ENCODE measurements at places on chromosomes 11 and 22.

- no peak for DNase-seq
Observed at GRCh38 chr11:16873289-16873688, 134.8 kb downstream of the C11orf58 start.

- DNase-seq = no peak
Observed at GRCh38 chr11:104967534-104968354, 630 bp downstream of the CASP4 start.

- DNase-seq = no peak
Observed at GRCh38 chr11:12172493-12173013, 62.2 kb downstream of the MICAL2 start.

DNA sequence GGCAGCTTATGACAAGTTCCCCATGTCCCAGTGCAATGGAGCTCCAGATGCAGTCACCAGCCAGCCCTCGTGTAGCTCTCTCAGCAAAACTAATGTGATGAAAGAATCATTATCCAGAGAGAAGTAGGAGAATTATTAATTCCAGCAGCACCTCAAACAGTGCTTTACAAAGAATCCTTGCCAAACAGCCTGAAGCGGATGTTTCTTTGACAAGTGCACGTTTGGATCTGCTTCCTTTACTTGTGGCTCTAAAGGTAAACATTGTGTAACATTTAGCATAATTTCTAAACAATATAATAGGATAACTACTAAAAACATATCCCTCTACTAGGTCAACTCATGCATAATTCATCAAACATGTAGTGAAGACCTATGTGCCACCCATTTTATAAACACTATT, 197.0 kb downstream of the FAM181B start:
- DNase-seq = no peak

- no peak for DNase-seq
Observed at GRCh38 chr22:17637490-17638181, 921 bp upstream of the BCL2L13 start.

GRCh38 chr22:37176464-37177061, 11.5 kb downstream of the C1QTNF6 start:
- DNase-seq = no peak

DNA sequence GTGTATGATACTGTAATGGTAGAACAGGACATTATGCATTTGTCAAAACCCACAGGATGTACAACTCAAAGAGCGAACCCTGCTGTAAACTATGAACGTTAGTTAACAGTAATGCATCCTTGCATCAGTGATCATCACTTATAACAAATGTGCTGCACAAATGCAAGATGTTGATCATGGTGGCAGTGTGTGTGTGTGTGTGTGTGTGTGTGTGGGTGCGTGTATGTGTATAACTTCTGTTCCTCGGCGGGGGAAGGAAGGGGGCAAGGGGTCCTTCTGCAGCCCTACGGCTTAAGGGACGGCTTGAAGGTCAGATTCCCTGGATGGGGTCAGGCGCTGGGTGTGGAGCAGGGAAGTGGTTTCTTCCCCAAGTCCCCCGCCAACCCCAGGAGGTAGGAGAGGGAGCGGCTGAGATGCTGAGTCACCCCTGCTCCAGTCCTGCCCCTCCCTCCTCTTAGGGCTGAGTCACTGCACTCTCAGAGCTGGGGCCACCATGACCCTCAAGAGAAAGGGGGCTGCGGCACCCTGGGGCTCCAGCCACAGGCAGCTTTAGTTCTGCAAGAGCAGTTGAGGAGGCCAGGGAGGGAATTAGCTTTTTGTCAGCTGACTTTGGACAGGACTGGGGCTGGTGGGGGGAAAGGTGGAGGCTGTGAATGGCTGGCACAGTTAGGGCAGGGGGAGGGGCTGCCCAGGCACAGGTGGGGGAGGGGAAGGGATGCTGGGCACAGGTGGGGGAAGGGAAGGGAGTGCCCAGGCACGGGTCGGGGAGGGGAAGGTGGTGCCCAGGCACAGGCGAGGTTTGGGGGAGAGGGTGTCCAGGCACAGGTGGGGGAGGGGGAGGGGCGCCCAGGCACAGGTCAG, 8.8 kb upstream of the CTSD start:
- peak; percentile 98 for DNase-seq

GRCh38 chr22:17938484-17938924, 85.9 kb downstream of the MICAL3 start:
- DNase-seq = no peak

DNA sequence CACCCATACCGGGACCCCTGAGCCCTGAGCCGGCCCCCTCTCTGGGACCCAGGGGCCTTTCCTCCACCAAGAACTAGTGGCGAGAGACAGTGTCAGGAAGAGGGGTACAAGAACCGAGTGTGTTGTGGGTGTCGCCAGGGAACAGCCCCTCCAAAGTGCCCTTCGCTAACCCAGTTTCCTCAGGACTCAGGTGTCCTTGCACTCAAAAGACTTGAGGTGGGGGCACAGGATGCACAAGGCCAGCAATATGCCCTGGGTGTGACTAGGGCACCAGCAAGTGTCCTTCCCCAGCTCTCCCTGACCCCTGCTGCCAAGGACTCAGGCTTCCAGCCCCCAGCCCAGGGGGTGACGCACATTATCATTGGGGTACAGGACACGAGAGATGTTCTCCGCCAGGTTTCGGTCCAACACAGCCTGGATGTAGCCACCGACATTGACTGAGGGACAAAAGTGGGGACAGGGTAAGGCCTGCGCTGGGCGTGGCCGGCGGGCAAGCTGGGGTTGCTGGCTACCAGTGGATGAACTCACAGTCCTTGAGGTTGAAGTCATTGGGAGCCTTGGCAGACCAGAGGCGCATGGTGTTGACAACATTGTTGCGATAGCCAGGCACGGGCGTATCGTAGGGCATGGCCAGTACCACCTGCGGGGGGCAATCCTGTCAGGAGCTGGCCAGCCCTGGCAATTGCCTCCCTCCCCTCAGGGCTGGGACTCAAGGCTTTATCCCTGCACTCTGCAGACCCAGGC, 4.7 kb downstream of the PYGM start:
- no peak for DNase-seq

DNA sequence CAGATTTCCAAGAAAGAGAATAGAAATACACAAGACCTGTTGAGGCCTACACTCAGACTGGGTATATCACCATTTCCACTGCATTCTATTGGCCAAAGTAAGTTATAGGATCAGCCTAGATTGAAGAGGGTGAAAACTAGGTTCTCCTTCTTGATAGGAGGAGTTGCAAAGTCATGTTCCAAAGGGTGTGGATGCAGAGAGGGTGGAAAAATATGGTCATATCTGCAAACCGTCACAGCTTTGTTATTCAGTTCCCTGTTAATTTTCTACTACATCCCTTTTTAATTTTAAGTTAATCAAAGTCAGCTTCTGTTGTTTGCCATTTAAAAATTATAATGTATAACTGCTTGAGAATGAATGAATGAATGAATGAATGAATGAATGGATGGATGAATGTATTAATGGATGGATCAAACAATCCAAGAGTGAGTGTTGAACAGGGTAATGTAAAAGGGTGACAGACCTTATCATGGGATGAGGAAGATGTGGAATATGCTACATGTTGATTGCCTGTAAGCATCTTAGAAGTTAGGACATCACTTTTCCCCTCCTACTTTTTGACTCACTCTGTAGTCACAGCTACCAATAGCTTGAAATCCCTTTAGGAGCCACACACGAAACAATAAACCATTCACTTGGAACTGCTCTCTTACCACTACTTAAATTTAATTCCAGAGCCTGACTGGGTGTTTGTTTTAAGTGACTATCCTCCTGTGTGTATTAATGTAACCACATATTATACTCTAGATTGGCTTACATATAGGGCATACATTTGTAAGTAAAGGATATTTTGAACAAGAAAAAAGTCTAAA, 121.5 kb downstream of the CCDC34 start:
- DNase-seq = peak; percentile 61

GRCh38 chr22:20574920-20575353, 67.5 kb downstream of the MED15 start:
- DNase-seq = no peak

- DNase-seq = no peak
Observed at GRCh38 chr11:27294654-27295053, 68.4 kb downstream of the CCDC34 start.

DNA sequence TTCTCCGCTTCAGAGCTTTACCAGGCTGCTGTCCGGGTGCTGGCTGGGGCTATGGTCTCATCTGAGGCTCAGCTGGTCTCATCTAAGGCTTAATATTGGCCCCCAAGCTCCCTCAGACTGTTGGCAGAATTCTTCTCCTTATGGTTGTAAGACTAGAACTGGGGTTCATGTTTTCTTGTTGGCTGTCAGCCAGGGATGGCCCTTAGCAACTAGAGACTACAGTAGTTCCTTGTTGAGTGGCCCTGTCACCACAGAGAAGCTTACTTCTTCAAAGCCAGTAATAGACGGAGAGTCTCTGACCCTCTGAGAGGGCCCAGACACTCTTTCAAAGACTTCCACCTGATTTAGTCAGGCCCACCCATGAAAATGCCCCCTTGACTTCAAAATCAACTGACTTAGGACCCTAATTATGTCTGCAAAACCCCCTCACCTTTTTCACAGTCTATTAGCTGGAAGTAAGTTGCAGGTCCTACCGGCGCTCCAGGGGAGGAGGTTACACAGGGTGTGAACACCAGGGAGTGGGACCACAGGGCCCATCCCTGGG, 24.2 kb upstream of the TREH start:
- DNase-seq = no peak

DNA sequence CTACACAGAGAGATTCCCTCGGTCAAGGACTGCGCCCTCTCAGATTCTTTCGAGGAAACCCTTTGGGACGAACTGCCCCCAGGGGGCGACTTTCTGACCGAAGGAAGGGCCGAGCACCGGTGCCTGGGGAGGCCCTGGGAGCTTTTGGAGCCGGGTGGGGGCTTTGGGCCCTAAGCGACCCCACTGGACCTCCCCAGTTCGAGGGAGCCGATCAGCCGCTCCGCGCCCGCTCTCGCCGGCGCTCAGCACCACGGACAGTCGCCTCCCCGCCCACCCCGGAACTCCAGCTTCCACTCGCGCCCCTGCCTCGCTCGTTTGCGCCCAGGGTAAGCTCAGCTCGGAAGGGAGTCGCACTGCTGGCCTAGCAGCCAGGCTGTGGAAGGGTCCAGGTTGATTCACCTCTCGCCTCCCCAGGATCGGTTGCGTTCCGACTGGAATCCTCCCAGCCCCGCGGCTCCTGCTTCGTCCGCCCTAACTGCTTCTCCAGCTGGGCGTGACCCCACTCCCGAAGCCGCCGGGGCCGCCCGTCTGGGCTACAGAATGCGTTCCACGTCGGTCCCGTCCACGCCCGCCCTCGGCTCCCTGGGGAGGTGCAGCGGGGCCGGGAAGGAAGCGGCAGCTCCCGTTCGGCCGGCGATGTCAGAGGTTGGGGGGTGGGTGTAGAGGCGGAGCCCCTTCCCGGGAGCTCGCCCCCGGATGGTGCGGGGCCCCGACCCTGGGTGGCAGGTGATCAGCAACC, 428 bp downstream of the SCN3B start:
- DNase-seq = peak; percentile 50

DNA sequence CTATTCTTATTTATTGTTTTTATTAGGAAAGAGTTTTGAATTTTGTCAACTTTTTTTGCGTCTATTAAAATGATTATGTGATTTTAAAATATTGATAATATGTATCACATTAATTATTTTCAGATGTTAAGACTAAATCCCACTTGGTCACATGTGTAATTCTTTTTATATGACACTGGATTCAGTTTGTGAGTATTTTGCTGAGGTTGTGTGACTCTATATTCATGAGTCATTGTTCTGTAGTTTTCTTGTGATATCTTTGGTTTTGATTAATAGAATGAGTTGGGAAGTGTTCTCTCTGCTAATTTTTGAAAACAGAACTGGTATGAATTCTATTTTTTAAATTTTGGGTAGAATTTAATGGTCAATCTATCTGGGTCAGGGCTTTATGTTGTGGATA, 317.9 kb downstream of the ETS1 start:
- no peak for DNase-seq

DNA sequence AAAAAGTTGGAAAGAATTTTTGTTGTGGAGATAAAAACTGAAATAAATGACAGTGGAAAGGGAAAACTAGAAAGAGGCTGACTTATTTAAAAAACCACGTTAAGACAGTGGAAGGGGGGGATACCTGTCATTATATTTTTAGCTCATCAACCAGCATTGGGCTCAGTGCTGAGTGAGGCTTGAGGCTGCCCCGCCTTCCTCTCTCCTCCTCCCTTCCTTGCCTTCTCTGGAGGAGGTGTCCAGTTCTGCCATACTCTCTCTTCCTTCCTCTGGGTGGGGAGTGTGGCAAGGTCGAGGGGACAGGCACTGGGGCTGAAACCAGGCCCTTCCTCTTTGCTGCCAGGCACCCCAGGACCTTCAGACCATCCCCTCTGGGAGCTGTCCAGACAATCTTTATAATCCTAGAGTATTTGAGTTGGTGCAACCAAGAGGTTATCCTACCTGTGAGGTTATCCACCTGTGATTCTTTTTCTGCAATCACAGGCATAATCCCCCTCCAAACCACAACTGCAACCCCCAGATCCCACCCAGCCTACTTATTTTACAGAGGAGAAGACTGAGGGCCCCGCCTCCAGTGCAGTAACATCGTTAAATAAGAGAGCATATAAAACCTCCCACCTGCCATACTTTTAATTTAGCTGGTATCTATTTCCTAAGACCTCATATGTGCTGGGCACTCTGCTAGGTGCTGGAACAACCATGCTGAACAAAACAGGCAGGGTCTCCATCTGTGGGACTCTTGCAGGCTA, 578.5 kb downstream of the BUD13 start:
- DNase-seq = no peak

DNA sequence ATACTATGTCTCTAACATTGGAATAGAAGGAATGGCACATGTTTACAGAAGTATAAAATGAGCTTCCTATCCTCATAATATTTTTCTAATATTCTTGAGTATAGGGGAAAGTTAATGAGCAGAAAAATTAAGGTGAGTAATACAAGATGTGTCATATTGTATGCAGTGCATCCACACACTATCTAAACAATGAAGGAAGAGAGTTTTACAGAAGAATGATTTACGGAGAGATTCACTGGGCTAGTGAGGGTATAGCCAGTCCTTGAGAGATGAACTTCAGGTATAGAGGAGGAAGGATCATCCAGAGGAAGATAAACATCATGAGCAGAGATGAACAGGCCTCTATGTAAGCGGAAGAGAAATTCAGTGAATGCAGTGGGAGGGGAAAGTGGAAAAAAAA, 569.0 kb downstream of the CNTN5 start:
- no peak for DNase-seq

DNA sequence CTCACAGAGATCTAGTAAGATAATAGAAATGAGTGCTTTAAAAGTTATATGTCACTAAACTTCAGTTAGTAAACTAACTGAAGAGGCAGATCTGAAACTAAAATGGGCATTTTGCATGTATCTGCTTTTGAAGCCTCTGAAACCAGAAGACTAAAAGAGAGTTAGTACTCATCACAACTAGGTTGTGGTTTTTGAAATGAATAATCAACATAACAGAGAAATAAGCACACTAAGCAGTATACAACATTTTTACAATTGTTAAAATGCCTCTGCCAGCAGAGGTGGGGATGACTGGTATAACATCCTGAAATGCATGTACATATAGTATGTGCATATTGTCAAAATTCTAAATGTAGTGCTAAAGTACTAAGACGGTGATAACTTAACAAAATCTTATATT, 564.5 kb downstream of the DLG2 start:
- DNase-seq = no peak

GRCh38 chr22:22380098-22381030, 128.2 kb downstream of the ZNF280B start:
- DNase-seq = no peak

- DNase-seq = no peak
Observed at GRCh38 chr22:35541254-35541748, 670 bp downstream of the RASD2 start.

All from Caki2 (cell line).